Renal cortical epithelial cell (primary cell): ENCODE measurements at places on chromosomes 6 and 20.

- peak; percentile 34 for DNase-seq
Observed at GRCh38 chr6:109229536-109229935, 134.2 kb downstream of the CEP57L1 start.

DNA sequence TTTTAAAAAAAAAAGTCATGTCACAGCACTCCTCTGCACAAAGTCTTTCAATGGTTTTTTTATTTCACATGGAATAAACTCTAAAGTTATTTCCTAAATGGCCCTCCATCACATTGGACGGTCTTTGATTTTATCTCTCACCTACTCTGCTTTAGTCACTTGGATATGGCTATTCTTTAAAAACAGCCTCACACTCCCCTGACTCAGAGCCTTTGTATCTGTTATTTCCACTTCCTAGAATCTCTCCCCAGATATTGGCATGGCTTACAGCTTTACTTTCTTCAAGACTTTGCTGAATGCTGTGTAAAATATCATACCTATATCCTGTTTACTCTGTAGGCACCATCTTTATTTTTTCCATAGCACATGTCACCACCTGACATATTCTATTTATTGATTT lies 194.7 kb upstream of the MCHR2 start:
- DNase-seq, result no peak

GRCh38 chr6:29631860-29632731 lies 887 bp downstream of the GABBR1 start:
- peak; percentile 11 for DNase-seq

- DNase-seq, result peak; percentile 72
Observed at GRCh38 chr6:95636552-95637431, 59.5 kb downstream of the MANEA start.

GRCh38 chr6:147149092-147149491 lies 55.1 kb upstream of the STXBP5 start:
- no peak for DNase-seq

DNA sequence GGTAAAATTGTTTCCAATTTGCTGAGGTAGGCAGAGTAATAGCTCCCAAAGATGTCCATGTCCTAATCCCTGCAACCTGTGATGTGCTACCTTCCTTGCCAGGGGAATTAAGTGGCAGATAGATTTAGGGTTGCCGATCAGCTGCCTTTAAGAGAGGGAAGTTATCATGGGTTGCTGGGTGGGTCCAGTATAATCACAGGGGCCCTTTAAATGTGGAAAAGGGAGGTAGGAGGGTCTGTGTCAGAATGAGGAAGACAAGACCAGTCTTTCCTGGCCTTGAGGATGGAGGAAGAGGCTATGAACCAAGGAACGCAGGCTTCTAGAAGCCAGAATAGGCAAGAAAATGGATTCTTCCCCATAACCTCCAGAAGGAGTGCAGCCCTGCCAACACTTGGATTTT lies 50.7 kb downstream of the CTCFL start:
- no peak for DNase-seq

- DNase-seq, result peak; percentile 11
Observed at GRCh38 chr6:14630016-14630415, 512.4 kb downstream of the CD83 start.

DNA sequence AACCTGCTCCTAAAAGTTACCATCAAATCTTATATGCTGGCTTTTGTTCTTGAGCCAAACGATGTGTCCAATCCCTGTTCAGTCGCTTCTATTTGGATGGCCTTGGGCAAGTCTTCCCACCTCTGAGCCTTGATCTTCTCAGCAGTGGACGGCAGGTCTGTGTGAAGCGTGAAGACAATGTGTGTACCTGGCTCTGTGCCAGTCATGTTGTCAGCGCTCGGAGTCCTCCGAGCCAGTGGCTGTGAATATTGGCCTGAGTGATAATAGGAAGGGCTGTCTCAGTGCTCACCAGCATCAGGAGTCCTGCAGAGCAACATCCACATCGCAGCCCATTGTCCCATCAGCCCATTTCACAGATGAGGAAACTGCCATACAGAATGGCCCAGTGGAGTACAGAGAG lies 219.0 kb downstream of the CDC5L start:
- DNase-seq, result no peak

- peak; percentile 23 for DNase-seq
Observed at GRCh38 chr20:47973519-47974233, 188.4 kb upstream of the SULF2 start.

DNA sequence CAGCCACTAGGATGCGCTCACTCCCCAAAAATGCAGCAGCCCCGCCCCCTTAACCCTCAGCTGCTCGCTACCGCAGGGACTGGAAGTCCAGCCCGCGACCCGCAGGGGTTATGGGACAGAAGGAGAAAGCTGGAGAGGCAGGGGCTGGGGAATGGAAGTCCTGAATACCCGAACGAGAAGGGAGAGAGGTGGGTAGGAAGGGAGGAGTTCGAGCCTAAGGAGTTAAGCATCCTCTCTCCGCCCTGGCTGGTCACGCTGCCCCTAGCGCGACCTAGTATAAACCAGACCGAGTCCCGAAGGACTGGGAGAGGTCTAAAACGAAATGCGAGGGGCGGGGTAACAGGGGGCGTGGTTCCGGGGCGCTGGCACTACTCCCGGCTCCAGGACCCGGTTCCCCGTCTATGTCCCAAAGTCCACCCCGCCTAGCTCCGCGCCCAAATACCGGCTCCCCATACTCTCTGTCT lies 448 bp upstream of the DDAH2 start:
- DNase-seq, result peak; percentile 78

GRCh38 chr20:9241232-9241692 lies 172.4 kb downstream of the PLCB4 start:
- DNase-seq, result peak; percentile 98

GRCh38 chr6:166318649-166319600 lies 10.7 kb upstream of the PRR18 start:
- DNase-seq, result no peak

DNA sequence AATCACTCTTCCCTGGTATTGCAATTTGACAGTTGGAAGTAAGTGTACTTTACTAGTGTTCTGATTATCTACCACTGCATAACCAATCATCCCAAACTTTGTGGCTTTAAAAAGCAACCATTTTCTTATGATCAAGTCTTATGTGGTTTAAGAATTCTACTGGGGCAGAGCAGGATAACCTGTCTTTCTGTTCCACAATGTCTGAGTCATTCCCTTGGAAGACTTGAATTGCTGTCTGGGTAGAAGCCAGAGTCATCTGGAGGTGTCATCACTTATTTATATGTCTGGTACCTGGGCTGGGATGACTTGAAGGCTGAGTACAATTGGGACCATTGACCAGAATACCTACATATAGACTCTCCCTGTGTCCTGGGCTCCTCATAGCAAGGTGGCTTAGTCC lies 644.3 kb downstream of the HDGFL1 start:
- peak; percentile 67 for DNase-seq
